ENCODE measurements at places on chromosomes 12 and 14. TPM values are rescaled to one million over a fixed set of nuclear protein-coding genes. Genes with fewer than 3 reads are reported as not detected.

Gene GPR135
- total RNA-seq: 0.97 TPM

Gene SINHCAF
- total RNA-seq: 93.2 TPM

Gene TIGAR
- total RNA-seq: 20.3 TPM

Gene ARHGDIB
- total RNA-seq: 438 TPM

Gene HOXC12
- not detected for total RNA-seq

Gene PIP4K2C
- 9.9 TPM for total RNA-seq

Gene ADAM21
- total RNA-seq: 0.19 TPM

Gene CLEC1A
- 12.8 TPM for total RNA-seq

Gene SERPINA12
- total RNA-seq: not detected

Gene RPL10L
- total RNA-seq: not detected

Data from glomerular endothelial cell (primary cell).